Breast epithelium (tissue), 4 donors: ENCODE measurements at places on chromosomes 6 and 20.

DNA sequence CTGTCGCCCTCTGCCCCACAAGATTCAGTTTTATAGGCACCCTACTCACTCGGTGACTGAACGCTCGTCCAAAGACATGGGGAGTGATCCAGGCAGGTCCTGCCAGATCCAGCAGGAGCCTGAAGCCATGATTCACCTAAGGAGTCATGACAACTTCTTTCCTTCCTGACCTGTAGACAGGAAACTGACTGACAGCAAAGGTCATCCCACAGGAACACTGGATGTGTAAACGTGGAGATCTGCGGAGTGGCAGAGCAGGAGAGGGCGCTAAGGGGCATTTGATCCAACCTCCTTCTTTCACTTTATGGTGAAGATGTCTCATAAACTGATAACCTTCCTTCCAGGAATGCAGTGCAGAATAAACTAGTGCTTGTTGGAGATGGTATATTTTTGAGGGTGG, 192.2 kb downstream of the GJA10 start:
- no peak for DNase-seq

DNA sequence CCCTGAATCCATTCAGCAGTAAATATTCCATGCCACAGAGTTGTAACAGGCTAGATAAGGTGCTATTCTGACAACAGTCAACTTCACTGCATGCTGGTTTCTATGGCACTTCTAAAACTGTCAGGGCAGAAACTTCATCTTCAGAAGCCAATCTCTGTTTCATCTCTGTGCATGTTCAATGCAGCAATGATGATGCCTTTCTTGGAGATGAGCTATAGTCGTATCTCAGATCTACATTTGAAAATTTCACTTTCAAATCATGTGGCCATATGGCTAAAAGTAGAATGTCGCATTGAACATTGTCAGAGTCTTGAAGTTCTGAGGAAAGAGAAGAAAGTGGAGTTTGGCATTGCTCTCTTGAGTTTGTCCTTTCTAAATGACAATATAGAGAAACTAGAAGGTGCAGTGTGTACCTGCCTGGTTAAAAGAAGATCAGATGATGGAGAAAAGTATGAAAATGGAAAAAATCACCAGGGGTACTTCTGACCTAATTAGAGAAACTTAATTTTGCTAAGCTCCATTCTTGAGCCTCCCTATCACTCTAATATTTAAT, 49.0 kb upstream of the VSTM2L start:
- no peak for DNase-seq

GRCh38 chr20:48465271-48465670, 362.5 kb downstream of the PREX1 start:
- DNase-seq, result no peak

DNA sequence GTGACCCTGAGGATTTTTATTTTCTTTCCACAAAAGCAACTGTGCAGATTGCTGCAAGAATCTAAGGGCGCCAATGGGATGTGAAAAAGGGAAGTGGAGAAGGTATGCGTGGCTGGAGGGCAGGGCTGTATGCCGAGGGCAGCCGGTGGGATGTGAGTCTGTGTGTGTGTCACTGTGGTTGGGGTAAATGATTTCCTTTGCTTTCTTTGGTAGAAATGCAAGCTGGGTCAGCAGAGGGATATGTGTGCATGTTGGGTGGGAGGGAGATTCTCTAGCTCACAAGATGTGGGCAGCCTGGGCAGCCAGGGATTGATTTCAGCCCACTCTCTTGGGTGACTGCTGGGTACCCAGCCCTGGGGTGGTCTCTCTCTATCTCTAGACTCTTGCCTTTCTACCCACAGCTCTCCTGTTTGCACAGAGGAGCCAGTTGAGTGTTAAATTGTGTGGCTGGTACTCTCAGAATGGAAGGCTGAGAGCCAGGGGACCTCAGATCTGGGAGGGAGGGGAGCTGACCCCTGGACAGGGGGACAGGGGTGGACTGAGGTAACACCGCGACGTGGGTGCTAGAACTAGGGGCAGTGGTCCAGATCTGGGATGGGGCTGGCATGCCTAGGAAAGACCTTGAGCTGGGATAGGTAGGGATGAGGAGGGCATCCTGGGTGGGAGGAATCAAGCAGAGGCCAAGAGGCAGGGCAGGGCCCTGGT, 136.8 kb upstream of the RNF24 start:
- DNase-seq, result no peak

DNA sequence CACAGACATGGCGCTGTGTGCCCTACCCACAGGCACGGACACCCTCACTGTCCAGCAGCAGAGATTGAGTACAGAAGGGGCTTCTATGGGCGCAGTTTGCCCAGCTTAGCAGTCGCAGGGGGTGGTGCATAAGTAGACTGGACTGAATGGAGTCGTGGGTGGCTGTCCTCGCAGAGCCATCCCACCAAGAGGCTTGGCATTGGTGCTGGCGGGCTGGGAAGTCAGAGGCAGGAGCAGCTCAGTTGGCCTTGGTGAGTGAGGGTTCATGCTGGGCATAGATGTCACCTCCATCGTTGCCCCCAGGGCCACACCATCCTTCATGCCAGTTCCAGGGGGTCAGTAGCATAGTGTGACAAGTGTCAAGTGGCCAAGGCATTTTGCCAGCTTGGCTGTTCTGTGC, 25.2 kb downstream of the SUMO4 start:
- DNase-seq, result no peak

- DNase-seq, result no peak
Measured at GRCh38 chr6:43089467-43089866, 13.4 kb downstream of the PTK7 start.

- no peak for DNase-seq
Measured at GRCh38 chr6:73610444-73611275, 43.1 kb downstream of the SLC17A5 start.

DNA sequence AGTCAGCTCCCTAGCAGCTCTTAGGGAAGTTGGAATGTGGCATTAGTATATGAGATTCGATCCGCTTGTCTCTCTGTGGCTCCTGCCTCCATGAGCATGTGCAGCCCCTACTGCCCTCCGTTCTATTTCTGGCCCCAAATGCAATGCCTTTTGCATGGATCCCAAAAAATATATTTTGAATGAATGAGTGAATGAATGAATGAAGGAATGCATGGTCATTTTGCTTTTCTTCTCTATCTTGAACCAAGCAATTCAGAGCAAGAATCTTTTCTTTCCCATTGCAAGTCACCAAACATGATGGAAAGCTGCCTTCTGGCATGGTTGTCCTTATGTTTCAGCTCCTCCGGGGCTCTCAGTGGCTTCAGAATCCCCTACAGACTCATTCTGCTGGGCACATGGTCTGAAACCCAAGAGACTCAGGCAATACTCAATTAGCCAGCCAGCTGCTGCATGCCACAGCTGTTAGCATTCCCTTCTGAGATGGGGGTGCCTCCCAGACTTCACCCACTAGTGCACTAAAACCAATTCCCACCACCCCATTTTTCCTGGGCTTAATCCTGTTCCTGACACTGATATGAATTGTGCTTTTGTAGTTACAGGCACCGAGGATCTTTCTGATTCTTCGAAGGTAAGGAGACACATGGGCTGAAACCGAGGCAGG, 2.6 kb upstream of the IYD start:
- no peak for DNase-seq
